ENCODE measurements at places on chromosomes 7 and 10.

- no peak for DNase-seq
Observed at GRCh38 chr10:101562231-101562630, 25.8 kb downstream of the POLL start.

- no peak for DNase-seq
Observed at GRCh38 chr10:128472196-128472595, 346.0 kb upstream of the MKI67 start.

DNA sequence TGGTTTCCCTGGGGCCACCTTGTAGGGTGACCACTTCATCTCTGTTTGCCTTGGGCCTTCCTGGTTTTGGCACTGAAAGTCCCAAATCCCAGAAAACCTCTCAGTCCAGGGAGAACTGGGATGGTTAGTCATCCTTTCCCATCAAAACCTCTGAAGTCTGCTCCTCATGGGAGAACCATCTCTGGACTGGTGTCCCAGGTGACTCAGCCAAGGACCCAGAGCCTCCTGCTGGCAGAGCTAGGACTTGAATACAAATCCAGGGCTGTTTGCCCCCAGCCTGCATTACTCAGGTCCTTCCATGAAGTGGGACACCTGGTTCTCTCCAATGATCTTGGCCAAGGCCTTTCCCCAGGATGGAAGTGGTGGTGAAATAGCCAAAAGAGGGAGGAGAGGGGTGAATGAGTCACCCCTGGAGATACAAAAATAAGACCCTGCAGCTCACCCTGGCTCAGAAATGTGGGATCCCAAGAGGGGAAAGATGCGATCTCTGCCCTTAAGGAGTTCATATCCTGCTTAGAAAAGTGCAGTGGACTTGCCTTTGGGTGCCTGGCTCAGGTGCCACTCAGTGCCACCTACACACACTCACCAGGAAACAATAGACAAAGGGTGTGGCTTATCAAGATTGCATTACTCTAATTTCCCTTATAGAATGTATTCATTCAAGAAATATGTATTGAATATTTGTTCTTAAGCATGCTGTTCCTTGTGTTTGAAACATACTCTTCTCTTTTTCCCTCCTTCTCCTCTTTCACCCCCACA is 22.0 kb downstream of the ADRA2A start:
- DNase-seq = no peak

DNA sequence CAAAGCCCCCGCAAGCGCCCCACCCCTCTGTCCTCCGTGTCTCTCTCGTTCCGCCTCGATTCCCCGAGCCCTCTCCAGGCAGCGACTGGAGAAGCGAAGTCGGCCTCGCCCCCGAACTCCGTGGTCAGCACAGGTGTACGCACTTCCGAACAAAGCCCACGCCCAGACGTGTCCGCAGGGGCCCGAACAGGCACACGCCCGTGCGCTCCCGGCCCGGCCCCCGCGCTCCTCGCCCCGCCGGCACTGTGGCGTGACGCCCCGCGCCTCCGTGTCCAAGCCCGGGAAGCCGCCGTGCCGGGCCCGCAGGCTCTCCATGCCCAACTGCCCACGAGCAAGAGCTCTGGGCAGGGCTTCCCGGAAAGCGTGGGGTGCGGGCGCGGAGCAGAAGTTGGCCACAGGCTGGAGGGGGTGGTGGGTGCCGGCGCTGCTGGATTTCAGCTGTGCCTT is 662 bp downstream of the NRCAM start:
- DNase-seq = no peak

GRCh38 chr7:36260481-36260880 is 107.4 kb downstream of the EEPD1 start:
- DNase-seq = no peak

DNA sequence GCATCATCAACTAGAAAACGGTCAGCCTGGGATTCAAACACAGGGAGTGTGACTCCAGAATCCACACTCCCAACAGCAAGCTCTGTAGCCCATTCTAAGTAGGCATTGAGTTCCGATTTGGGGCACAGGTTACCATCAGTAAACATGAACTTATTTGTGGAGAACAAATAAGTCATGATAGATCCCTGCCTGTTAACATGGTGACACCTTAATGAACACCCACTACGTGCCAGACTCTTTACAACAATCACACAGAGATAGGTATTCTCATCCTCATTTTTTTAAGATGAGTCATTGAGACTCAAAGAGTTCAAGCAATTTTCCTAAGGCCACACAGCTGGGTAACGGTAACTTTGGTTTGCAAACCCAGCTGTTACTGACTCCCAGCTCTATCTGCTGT is 91.5 kb downstream of the LYZL2 start:
- DNase-seq = no peak

All from T1000 (cell line).